ENCODE measurements at places on chromosomes 6 and 20.

- DNase-seq, result no peak
These were observed 18.7 kb downstream of the ERGIC3 start for GRCh38 chr20:35560541-35560940.

- DNase-seq, result no peak
These were observed 31.8 kb downstream of the TREML1 start for GRCh38 chr6:41122373-41122772.

DNA sequence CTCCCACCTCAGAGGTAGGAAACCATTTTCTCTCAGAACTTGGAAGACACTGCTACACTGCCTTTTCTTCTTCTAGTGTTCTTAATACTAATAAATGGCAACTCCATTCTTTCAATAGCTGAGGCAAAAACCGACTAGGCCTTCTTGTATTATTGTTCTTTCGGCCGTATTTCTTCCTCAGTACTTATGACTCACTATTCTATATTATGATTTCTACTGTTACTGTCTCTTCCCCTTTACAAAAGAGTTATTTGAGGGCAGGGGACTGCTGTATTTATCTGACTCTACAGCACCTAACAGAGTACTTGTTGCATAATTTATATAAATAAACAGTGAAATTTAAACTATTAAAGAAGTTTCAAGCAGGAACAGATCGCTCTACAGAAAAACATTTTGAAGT is 3.1 kb downstream of the DNAAF9 start:
- no peak for DNase-seq

DNA sequence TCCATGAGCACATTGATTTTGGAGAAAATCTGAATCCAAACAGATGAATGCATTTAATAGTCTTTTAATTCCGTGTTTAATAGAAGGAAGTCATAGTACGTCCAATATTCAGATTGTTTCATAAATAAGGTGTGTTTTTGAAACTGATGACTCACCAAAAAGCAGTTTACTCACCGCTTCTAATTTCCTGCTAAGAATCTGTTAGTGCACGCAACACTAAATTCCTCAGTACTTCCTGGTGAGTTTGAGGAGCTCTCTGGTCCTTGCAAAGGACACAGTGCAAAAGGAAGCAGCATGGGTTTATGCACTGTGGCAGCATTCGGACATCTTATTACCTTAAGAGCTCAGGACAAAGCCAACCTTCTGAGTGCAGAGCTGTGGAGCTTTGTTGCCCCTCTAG is 2.3 kb upstream of the ADGRF1 start:
- no peak for DNase-seq

DNA sequence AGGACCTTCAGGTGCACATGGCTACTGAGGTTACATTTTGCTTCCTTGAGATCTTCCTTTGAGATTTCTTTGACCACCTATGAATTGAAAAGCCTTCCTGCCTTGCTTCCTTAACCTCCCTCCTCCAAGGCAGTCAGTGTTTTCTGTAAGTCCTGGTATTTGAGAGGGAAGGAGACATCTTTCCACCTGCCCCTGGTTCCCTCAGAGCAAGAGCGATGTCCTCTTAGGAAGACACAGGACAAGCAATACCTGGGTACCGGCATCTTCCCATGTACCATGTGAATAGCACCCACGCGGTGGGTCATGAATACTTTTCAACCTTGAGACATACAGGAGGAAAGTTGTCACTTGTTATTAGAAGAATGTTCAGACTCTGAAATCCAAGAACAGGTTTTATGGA is 37.1 kb downstream of the GINS1 start:
- no peak for DNase-seq

- no peak for DNase-seq
These were observed 77.6 kb downstream of the TRERF1 start for GRCh38 chr6:42374018-42374669.

- no peak for DNase-seq
These were observed 56.2 kb downstream of the ADGRF1 start for GRCh38 chr6:46985943-46986342.

DNA sequence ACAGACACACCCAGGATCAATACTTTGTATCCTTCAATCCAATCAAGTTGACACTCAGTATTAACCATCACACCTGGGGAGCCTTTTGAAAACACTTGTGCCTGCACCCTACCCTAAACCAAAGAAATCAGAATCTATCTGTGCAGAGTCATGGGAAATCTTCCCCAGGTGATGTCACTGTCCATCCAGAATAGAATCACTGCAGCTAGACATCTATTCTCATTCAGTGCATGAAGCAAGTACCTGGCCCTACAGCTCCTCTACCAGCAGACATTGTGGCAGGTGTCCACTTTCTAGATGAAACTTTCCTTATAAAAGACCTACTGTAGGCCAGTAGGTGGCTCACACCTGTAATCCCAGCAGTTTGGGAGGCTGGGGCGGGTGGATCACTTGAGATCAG is 262.4 kb upstream of the MARCKS start:
- no peak for DNase-seq

DNA sequence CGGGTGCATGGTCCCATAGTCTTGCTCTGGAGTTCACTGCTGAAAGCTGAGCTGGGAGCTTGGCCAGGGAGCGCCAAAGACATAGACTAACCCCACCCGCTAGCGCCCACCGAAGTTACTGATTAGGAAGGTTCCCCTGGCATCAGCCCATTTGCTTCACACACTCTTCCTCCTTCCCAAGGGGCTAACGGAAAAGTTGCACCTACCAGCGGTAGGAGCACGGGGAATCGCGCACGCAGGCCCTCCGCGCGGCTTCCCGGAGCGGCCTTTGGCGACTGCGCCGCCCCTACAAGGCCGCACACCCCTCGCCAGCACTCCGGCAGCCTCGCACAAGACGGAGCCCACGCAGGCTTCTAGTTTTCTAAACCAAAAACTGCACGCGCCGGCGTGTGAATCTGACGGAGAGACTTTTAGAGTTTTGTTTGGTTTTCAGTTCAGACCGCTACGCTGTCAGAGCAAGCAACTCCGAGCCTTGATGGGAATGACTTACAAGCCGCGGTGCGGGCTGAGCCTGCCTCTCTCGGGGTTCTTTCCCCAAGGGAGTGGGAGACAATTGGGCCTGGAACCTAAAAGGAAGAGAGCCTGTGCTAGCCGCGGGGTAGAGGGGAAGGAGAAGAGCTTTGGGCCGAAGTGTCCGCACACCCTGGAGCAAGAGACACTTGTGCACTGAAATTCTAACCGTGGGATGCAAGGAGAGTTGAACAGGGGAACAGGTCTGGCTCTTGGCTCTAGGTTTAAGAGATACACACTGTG is 891 bp upstream of the POU3F2 start:
- no peak for DNase-seq

GRCh38 chr6:41283600-41283999 is 2.9 kb downstream of the TREM1 start:
- no peak for DNase-seq

- no peak for DNase-seq
These were observed 103.4 kb upstream of the STMND1 start for GRCh38 chr6:16998461-16998860.

DNA sequence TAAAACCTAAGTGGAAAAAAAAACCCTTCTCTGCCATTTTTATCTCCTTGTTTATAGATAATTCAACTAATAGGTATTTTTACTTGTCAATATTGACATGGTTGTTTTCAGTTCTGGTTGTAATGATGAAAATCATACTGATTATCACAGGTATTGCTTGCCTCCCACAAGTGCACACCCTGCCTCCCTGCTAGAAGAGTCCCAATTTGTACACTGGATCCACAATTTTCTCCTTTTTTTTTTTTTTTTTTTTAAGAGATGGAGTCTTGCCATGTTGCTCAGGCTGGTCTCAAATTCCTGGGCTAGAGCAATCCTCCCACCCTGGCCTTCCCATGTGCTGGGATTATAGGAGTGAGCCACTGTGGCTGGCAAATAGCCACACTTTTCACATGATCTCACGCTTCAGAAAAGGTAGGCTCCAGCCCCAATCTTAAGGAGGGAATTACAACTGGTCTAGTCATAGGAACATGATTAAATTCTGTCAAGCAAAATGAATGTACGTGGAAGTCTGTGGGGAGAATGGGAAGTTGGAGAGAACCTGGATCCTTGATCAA is 12.3 kb downstream of the DYNLT2 start:
- DNase-seq, result peak; percentile 60

DNA sequence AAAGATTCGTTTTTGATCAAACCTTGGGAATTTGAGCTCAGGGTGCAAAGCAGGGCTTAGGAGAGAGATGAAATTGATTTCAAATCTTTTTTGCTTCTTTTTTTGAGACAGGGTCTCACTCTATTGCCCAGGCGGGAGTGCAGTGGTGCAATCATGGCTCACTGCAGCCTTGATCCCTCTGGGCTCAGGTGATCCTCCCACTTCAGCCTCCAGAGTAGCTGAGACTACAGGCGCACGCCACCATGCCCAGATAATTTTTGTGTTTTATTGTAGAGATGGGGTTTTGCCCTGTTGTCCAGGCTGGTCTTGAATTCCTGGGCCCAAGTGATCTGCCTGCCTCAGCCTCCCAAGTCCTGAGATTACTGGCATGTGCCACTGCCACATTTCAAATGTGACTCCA is 58.7 kb downstream of the DOK5 start:
- no peak for DNase-seq

- DNase-seq, result no peak
These were observed 32.9 kb upstream of the TCF21 start for GRCh38 chr6:133855991-133856370.

GRCh38 chr20:50762435-50763220 is 31.2 kb downstream of the PARD6B start:
- no peak for DNase-seq

GRCh38 chr6:82364087-82365015 is 734 bp downstream of the TPBG start:
- DNase-seq, result peak; percentile 49

DNA sequence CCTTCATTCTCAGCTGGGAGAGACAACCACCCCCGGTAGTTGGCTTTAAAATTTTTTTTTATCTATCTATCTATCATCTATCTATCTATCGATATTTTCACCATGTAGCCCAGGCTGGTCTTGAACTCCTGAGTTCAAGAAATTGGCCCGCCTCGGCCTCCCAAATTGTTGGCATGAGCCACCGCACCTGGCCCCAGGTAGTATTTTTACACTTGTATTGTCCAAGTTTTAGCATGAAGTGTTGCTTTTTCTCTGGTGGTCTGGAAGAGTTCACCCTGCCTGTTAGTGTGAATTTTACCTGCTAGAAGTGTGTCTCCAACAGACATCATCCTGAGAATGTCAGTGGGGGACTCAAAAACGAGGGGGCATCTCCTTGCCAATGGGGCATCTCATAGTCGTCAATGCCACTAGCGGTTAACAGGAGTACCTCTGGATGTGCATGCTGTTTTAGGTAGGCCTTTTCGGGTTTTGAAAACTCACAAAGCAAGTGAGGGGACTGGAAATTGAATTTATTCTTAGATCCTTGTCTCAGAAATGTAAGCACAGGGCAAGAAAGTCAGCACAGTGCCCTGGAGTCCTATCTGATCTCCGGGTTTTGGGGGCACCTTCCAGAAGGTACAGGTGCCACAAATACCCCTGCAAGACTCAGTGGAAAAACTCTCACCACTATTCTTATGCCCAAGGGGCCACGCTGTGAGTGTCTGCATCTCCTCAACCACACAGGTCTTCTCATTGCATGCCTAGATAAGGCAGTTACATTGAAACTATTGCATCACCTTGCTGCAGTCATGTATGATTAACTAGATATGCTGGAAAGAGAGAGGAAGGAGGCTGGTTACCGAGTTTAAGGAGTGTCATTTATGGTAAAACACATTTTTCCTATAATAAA is 37.1 kb downstream of the TNFAIP3 start:
- DNase-seq, result no peak

- DNase-seq, result no peak
These were observed 450.3 kb upstream of the MAN1A1 start for GRCh38 chr6:119799596-119800509.

DNA sequence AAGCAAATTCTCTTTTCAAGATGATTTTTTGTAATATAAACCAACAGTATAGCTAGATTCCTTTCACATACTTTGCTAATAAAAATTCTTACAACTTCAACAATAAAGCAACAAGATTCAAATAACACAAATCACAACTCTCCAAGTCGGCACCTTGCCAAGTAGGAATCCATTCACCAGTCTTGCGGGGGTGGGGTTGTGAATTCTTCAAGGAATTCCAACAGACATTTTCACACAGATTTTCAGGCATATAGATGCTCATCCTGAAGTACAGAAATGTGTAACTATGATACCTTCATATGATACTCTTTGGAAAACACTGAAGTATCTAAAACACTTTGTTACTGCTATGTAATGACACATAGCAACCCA is 36.5 kb downstream of the SCML4 start:
- DNase-seq, result no peak

- no peak for DNase-seq
These were observed 143.5 kb upstream of the MOCS1 start for GRCh38 chr6:40077736-40078135.

- DNase-seq, result no peak
These were observed 134.0 kb downstream of the SAMD5 start for GRCh38 chr6:147642458-147642857.

GRCh38 chr6:133959667-133960368 is 6.8 kb downstream of the TBPL1 start:
- DNase-seq, result no peak

DNA sequence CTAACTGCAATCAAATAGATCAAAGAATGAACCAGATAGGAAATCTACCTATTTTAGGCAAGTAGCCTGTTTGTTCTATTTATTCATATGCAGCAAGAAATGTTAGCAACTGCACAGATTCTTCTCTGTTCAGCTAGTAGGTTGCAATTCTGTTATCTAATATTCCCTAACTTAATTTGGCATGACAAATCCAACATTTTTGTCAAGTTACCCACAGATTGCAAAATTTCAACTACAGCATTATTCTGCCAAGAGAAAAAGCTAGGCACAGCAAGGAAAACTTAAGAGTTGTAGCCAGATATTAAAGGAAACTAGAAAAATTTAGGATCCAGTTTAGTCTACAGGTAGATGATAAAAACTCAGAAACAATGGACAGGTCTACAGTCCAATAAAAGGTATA is 104.4 kb upstream of the SYNCRIP start:
- DNase-seq, result no peak

DNA sequence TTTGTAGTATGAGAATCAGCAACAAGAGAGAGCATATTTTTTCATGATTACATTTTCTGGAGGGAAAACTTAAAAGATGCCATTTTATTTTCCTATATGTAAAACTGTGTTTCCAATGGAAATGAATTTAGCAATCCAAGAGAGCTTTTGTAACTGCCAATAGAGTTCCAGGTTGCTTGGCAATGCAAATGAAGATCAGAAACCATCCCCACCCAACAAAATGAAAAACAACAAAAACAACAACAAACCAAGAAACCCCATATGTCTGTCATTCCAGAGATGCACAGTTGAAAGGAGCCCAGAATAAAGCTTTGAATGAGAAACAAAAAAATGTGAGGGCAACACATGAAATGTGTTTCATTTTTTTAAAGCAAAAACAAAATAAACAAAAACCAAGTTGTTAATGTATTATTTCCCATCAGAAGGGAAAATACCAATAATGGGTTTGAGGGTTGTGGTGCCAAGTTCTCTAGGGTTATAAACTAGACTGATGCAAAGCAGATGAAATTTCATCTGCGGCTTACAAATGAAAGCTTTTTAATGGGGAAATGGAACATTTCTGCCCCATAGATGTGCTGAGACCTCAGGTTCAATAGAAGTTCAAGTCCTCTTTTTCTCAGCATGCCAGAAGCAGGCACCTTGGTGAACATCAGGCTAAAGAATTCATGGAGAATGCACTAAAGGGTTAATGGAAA is 121.5 kb upstream of the MCHR2 start:
- no peak for DNase-seq
